ENCODE measurements at places on chromosomes 16 and 17.

- DNase-seq, result no peak
Measured at GRCh38 chr16:4940719-4941118, 3.8 kb upstream of the PPL start.

DNA sequence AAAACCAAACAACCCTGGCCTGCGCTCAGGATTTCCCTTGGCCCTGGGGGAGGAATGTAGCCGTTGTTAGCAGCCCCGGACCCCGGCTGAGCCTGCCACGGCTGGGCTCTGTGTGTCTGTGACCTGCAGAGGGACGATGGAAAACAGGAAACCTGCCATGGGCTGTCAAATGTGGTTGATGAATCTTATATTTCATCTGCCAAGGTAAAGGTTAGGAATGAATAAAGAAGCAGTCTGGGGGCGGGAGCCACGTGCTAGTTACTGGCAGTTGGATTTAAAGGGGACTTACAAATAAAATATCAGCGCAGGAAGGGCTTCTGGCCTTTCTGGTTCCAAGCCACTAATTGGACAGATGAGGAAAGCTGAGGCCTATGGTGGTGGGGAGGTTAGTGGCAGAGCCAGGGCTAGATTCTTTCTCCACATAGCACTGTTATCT, at the start of gene KRT23:
TSS of gene KRT23 (minus strand) at position 263 of the 436 bp plus-strand sequence. CDS start 1,043 bp downstream, outside the sequence.
- no peak for DNase-seq

DNA sequence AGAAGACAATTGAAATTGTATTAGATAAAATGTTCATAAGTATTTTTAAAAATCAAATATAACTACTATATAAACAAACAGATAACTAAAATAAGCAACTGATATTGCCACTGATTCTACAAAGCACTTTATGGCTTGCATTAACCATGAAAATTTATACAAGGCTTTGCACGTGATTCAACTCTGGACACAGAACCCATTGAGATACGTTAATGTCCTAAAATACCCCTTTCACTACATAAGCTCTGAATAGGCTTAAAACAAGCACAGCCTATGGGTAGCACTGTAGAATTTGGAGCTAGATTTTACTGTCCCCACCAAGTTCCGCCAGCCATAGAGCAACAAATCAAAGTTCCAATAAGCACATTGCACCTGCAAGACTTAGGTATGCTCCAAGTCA, 4.5 kb downstream of the ZNF652 start:
- no peak for DNase-seq

- no peak for DNase-seq
Measured at GRCh38 chr17:80981062-80981902, 10.4 kb upstream of the CHMP6 start.

GRCh38 chr16:81099958-81100357, 3.8 kb upstream of the GCSH start:
- DNase-seq, result no peak

GRCh38 chr16:29893553-29893952, 5.8 kb downstream of the SEZ6L2 start:
- DNase-seq, result no peak

- DNase-seq, result no peak
Measured at GRCh38 chr16:79864032-79864780, 263.7 kb upstream of the MAF start.

GRCh38 chr17:63842173-63842539, 329 bp downstream of the SMARCD2 start:
- DNase-seq, result no peak

DNA sequence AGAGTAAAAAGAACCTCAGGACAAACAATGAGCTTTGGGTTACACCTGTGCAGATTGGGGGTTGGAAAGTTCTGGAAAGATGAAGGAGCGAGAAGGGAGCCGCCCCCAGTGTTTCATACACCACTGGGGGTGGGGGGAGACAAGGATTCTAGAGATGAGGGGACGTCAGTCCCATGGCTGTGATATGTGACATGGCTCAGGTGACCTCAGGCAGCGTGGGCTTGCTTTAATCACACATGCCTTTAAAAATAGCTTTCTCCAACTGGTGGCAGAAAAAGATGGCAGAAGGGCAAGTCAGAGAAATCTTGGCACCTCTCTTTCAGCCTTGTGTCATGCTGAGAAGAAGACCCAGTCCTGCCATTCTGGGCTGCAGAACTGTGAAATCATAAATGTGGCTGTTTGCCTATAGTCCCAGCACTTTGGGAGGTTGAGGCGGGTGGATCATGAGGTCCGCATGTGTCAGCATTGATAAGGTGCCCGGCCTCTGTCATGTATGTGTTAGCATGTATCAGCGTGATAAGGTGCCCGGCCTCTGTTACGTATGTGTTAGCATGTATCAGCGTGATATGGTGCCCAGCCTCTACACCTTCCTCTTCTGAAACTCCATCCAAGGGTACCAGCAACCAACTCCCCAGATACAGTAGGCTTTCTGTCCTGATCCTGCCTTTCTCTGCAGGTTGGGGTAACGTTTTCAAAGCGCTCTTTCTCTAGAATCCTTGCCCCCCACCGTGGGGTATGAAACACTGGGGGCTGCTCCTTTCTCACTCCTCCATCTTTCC, 25.0 kb downstream of the WIPI1 start:
- no peak for DNase-seq

DNA sequence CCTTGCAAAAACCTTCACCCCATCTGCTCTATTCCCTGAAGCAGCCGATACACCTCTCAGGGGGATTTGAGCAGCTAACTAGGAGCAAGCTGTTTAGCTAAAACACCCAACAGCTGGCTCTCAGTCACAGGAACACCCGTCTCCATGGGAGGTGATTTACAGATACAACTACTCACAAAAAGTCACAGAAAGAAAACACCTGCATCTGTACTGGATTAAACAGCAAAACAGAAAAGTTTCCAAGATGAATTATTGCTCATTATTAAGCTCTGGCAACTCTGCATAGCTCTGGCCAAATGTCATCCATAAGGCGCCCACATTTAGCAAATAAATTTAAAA, 22.3 kb downstream of the GJC1 start:
- DNase-seq, result no peak

DNA sequence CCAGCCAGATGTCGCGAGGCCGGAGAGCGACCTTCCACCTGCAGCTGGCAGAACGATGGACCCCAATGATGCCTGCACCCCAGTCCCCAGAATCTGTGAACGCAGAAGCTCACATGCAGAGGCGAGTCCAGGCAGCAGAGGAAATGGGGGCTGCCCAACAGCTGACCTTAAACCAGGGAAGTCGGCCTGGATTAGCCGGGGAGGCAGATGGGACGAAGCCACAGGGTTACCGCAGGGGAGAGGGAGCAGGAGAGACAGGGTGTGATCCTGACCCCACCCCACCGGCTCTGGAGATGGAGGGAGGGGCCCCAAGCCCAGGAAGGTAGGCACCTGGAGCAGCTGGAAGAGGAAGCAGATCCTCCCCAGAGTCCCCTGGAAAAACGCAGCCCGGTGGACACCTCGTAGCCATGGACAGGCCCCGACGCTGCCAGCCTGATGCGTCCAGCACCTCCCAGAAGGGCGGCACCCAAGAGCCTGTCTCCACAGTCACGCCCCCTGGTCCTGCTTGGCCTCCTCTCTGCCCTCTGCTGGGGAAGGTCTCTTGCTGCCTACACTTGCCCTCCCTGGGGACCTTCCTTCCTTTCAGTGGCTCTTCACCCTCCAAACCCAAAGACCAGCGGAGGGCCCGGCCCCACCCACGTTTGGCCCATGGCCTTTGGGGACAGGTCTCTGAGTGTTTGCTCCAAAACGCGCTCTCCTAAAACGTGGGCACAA, 37.3 kb downstream of the PIEZO1 start:
- DNase-seq, result no peak

DNA sequence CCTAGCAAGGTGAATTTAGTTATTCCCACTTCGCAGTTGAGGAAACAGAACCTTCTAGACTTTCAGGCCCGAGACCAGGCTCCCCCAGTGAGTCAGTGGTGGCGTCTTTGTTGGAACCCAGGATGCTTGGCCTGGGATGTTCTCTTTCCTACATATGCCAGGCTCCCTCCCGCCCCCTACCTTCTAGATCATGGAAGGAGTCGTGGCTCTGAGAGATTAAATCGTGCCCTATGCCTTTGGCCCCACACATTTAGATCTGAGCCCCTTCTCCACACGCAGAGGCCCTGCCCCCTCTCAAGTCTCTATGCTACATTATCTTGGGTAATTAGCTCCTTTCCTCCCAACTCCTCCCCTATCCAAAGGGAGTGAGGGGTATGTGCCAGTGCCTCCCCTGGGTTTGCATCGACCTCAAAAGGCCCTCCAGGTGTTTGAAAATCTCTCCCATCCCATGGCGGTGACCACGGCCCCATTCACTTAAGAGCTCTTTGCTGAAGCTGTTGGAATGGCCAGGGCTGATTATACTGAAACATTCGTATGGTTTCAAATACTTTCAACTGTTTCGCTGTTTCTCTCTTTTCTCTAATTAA, 3.0 kb downstream of the NGFR start:
- no peak for DNase-seq

DNA sequence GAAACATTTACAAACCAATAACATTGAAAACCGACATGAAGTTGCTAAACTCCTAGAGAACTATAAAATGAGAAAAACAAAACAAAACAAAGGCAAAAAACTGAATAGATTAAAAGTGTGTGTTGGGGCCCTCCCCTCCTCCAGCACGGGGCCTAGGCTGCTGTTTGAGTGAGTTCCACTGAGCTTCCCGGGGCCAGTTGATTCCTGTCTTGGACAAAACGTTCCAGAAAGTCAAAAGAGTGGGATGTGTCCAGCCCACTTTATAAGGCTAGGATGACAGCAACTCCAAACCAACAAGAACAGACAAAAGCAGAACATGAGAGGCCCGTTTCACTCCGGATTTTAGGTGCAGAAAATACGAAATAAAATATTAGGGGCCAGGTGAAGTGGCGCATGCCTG, 11.6 kb upstream of the CSNK1D start:
- DNase-seq, result no peak

DNA sequence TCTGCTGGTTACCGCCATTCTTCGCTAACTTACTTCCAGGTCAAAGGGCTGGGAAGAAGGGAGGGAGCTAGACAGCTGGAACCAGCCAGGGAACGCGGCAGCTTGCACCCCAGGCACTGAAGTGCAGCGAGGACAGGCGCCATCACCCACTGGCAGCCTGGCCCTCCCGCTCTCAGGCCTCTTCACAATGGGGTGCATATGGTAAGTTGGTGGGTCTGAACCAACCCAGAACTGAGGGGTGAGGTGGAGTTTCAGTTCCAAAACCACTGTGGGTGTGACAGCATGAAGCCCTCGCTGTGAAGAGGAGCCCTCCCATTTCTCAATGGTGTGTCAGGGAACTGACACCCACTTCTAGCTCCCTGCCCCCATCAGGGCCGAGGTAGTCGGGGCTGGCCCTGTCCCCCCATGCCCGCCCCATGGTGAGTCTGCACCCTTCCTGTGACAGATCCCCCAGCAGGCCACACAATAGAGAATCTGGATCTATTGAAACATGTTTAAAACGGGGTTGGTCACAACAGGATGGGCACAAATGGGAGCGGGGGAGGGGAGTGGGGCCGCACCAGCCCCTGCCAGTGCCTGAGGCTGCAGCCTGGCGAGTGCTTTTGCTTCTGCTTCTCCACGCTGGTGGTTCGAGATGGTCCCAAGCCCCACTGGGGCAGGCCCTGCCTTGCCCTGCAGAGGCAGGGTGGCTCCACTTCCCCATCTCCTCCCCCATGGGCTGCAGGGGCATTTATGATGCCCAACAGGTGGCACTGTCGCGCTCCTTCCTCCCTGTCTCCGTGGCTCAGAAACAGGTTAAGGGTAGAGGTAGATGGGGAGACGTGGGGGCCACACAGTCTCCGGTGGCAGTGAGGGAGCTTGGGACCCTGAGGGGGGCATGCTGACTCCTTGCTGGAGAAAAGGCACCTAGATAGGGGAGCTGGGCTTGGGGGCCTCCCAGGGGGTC, 2.3 kb downstream of the LIMD2 start:
- no peak for DNase-seq

GRCh38 chr17:39898088-39898487, 20.3 kb downstream of the GSDMB start:
- no peak for DNase-seq

DNA sequence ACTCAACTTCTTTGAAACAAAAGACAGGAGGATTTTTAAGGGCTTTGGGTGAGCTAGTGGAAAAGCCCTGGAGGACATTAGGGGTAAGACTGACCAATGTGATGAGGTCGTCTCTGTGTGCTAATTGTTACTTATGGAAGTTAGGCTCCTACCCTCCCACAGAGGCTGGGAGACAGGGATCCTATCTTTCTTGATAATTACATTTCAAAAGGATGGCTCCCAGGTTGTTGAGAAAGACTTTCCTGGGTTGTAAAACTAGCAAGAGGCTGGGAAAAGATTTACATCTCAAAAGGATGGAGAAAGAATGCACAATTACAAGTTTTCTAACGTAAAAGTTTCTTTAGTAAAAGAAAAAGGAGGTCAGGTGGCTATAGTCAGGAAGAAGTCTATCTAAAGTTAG, 605.8 kb upstream of the GOT2 start:
- DNase-seq, result no peak

DNA sequence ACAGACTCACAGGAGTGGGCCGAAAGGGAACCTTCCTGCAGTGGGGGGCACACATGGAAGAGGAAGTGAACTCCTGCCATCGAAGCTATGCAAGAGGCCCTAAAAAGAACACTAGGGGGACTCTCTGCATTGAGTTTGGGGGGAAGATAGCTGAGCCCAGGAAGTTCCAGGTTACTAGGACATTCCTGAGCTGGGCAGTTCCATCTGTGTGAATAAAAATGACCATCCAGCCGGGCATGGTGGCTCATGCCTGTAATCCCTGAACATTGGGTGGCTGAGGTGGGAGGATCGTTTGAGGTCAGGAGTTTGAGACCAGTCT, 211.8 kb downstream of the ZNF423 start:
- DNase-seq, result no peak

- no peak for DNase-seq
Measured at GRCh38 chr17:10055262-10055975, 143.0 kb downstream of the GAS7 start.

DNA sequence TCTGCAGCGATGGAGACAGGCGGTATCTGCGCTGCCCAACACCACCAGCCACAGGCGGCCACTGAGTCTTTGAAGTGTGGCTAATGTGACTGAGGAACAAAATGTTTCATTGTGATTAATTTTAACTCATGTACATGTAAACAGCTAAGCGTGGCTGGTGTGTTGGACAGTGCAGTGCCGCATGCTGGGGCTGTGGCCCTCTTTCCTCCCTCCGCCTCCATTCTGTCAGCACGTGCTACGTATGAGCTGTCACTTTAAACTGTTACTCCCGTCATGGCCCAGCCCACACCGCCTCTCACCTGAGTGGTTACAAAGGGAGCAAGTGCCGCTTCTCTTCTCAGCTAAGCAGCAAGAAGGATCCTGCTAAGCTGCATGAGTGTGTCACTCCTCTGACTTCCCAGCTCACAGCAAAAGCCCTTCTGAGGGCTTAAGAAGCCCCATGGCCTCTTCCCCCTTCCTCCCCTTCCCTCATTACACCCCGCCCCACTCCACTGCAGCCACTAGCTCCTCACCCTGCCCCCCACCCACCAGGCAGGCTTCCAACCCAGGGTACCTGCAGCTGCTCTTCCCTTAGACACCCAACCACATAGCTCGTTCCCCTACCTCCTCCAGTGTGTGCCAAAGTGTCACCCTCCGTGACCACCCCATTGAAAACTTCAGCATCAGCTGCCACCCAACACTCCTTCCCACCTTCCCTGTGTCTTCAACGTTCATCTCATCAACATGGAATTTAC, 15.0 kb downstream of the HASPIN start:
- DNase-seq, result peak; percentile 72

- no peak for DNase-seq
Measured at GRCh38 chr16:31260136-31260931, 559 bp downstream of the ITGAM start.

All from stimulated activated CD8-positive, alpha-beta memory T cell treated with anti-CD3 and anti-CD28 coated beads, Interleukin-4, amount 100 ng/mL, for 4 hours (primary cell).